ENCODE measurements at places on chromosomes 11 and 22. TPM values are rescaled to one million over a fixed set of nuclear protein-coding genes. Genes with fewer than 3 reads are reported as not detected.

The CD59 gene
- 143 TPM for total RNA-seq

The ANKK1 gene
- total RNA-seq, result 0.16 TPM

DNA sequence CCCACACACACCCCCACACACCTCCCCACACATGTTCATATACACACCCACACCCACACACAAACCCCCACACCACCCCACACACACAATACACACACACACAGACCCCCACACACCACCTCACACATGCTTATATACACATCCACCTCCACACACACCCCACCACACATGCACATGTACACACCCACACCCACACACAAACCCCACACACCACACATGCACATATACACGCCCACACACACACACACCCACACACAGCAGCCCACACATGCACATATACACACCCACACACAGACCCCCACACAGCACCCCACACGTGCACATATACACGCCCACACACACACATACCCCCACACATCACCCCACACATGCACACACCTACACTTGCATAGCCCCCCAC is 29.1 kb downstream of the KCNC1 start:
- no peak for DNase-seq

- no peak for DNase-seq
These were observed 64.3 kb upstream of the CYP2D6 start for GRCh38 chr22:42194953-42195352.

The CBLIF gene
- not detected for total RNA-seq

- no peak for DNase-seq
These were observed 741 bp upstream of the CNTF start for GRCh38 chr11:58621586-58622262.

DNA sequence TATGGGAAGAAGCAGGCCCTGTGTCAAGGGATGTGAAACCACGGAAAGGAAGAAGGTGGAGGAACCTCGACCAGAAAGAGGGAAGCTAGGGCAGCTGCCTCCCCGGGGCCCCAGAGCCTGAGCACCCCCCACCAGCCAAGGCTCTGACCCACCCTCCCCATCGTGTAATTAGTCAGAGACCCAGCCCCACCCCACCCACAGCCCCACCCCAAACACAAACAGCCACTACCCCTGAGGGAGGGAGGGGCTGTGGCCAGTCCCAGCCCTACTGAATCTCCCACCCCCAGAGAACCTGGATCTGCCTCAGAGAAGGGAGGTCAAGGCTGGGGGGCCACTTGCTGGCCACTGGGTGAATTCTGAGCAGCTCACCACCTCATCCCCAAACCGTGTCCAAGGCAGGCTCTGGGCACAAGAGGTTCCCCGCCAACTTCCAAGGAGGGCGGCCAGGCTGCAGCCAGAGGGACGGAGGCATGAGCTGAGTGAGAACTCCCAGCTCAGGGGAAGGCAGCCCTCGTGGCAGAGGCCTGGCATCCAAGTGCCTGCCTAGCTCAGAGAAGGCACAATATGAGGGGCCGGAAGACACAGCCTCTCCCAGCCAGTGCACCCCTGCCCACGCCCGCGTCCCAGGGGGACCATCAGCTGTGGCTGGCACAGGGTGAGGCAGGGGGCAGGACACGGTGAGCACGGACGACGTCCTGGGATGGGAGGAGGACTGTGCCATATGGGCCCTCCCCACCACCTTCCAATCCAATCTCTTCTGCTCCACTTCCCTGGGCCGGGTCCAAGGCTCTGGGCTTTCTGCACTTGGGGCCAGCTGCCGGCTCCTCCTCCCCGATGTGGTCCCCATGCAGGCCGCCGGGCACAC is 2.7 kb downstream of the PLXNB2 start:
- no peak for DNase-seq

- DNase-seq, result no peak
These were observed 113.0 kb downstream of the ME3 start for GRCh38 chr11:86559311-86559945.

DNA sequence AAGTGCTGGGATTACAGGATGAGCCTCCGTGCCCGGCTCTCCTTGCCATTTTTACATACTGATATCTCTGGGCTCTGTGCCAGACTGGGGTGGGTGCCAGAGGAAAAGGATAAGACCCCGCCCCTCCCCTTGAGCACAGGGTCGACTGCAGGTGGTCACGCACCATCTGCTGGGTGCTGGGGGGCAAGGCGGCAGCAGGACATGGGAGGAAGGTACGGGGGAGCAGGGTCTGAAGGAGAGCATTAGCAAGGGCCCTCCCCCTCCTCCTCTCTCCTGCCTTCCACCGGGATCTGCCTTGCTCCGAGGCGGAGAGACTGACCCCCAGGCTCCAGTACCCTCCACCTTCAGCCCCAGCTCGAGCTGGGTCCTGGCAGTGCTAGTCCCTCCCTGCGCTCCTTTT is 9.7 kb upstream of the PGA3 start:
- no peak for DNase-seq

The TSSK2 gene
- not detected for total RNA-seq

DNA sequence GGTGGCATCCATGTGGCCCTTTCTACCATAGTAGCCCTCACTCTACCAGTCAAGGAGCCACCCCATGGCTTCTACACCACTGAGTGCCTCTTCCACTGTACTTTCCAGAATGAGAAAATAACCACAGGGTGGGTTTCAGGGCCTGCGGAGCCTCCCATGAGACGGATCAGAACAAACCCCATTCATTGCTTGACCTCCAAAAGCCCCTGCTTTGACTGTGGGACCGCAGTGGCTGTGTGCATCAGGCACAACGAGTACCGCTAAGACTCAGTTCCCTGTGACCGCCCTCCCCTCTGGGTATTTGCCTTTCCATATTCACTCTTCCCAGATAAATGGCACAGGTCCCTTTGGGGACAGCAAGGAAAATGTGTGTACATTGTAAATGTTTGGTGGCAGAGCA is 11.5 kb upstream of the MRGPRF start:
- DNase-seq, result no peak

The SCARF2 gene
- 10.4 TPM for total RNA-seq

DNA sequence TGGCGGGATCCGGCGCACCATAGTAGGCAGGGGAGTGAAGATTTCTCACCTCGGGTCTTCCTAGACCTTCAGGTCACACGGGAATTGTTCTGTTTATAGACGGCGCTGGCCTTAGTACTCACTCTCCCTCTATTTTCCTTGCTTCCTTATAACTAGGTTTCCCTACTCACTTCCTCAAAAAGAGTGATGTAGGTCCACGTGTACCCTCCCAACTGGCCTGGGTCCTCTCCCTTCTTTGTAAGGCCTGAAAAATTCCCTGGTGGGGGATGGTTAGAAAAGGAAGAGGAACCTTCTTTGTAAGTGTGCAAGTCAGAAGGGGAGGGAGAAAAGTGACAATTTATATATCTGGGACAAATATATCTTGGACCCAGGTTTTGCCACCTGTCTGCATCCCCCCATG is 2.9 kb upstream of the TMEM9B start:
- DNase-seq, result no peak

GRCh38 chr11:34823639-34824038 is 92.5 kb downstream of the APIP start:
- no peak for DNase-seq

GRCh38 chr11:12784445-12784844 is 110.2 kb downstream of the TEAD1 start:
- no peak for DNase-seq

- DNase-seq, result no peak
These were observed 96.9 kb downstream of the PDE2A start for GRCh38 chr11:72577271-72577721.

The LRRC56 gene
- total RNA-seq, result 0.90 TPM

The TMEM151A gene
- total RNA-seq, result 0.32 TPM

DNA sequence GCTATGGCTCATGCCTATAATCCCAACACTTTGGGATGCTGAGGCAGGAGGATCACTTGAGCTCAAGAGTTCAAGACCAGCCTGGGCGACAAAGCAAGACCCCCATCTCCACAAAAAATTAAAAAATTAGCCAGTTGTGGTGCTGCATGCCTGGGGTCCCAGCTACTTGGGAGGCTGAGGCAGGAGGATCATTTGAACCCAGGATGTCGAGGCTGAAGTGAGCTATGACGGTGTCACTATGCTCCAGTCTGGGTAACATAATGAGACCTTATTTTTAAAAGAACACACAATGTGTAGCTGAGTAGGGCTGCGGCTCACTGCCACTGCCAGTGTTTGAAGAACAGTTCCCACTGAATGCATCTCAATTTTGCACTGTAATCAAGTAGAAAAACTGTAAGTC is 7.1 kb upstream of the VPREB1 start:
- no peak for DNase-seq

The TUBA8 gene
- 1.5 TPM for total RNA-seq

DNA sequence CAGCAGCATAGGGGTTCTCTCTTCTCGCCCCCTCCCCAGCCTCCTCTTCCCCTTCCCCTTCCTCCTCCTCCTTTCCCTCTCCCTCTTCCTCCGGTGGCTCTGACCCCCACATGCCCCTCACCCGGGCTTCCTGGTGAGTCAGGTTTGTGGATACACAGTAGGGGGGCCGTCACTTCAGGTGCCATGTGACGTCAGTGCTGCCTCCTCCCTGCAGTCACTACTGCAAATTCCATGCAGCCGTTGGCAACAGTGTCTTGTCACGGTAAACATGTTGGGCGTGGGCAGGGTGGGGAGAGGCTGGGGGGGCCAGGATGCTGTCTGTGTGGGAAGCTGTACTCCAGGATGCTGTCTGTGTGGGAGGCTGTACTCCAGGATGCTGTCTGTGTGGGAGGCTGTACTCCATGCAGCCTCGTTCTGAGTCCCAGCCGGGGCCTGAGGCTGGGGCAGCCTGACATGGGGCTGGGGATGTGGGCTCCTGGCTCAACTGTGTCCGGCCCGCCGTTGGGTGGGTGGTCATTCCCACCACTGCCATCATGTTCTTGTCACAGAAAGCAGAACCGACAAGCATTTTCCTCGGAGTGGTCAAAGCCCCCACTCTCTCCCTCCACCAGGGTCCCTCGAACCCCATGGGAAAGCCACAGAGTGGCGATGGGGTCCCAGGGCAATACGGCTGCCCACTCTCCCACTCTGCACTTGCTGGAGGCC is 2.4 kb upstream of the MUC2 start:
- no peak for DNase-seq

DNA sequence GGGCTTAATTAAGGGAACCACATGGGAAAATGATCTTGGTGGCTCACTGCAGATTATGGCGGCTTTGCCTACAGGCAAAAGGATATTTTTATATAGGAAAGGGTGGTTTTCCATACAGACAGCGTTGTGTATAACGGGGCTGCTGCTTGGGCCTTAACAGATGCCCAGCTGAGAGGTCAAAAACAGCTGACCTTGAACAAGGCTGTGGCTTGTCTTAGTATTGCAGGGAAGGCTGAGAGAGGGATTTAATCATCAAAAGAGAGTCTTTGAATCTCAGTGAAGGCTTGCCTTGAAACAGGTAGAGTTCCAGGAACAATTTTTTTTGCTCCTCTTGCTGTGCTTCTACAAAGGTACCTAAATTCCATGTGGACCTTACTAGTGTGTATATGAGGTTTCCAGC is 301.6 kb upstream of the C11orf87 start:
- no peak for DNase-seq

DNA sequence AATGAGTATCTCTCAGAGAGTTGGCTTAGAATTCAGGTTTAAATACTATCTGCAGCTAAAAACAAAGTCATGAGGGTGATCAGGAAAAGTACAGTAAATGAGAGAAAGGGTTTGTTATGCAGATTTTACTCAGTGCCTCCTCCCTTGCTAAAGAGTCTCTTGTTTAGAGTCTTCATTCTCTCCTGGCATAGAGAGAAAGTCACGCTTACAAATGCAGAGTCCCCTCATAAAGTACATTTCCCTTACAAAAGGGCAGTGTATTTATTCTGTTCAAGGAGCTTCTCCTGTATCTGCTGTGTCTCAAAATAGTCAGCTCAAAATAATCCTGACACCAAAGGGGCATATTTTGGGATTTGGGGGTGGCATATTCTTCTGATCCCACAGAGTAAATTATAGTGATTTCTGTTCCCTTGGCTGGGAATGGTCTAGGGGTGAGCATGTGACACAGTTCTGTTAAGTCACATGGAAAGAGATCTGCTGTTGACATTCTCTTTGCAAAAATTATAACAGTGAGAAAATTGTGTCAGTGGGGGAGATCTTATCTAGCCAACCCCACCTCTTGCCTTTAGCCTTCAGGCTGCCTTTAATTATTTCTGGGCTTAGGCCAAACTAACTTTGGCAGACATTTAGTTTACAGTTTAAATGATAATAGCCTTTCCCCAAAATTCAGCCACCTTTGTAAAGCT is 102.9 kb downstream of the MTNR1B start:
- DNase-seq, result no peak

- DNase-seq, result no peak
These were observed 138.1 kb downstream of the MAML2 start for GRCh38 chr11:96204721-96205459.

The TRPT1 gene
- total RNA-seq, result 12.7 TPM

- no peak for DNase-seq
These were observed 99.1 kb downstream of the GAB2 start for GRCh38 chr11:78318321-78319114.

DNA sequence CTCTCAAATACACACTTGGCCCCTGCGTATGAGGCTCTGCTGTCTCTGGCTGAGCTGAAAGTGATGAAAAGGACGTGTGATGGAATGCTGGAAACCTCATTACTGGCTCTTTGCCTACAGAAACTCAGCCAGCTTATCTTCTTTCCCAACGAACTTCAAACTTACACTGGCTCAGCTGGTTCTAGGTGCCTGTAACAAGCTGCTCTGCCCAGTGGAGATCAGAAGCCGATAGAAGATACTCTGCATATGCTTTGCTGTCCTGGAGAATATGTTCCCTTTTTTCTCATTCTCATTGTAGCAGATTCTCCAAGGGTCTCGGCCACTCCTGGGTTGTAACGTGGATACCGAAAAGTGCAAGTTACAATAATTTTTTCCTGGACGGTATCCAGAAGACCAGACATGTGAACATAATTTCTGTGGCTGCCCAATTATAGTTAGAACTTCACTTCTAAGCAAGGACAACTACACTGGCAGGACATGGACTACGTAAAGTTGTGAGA is 405.3 kb upstream of the CCDC90B start:
- no peak for DNase-seq

- no peak for DNase-seq
These were observed 9.1 kb upstream of the RANBP1 start for GRCh38 chr22:20106849-20107237.

GRCh38 chr11:43833657-43834073 is 47.0 kb upstream of the ALKBH3 start:
- no peak for DNase-seq

DNA sequence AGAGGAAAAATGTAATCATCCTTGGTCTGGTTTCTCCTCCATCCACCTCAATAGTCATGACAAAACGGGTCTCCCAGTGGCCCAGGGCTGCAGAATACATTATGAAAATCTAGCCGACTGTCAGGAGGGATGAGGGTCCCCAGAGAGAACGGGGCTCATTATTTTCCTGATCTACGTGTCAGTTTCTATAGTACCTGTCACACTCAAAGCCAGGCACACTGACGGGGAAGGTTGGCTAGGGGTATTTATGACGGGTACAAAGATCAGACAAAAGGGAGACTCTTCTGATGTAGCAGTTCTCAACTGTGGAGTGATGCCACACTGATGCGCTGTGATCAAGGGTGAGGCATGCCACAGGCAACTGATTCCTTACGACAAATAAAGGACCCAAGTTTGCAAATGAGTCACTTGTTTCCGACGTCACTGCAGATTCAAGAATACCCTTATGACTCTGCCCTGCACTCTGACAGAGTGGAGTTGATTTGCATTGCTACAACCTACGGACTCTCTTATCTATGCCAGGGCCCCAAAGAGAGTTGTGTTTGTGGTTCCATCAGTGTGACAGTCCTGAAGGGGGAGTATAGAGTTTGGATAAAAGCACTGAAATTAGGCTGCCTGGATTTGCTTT is 188.2 kb upstream of the TBCEL start:
- no peak for DNase-seq

The TRIM64C gene
- total RNA-seq, result not detected
